Vagina (tissue), 2 donors: ENCODE measurements at places on chromosomes 12 and 14.

GRCh38 chr12:54421175-54421878 lies 2.3 kb upstream of the ITGA5 start:
- DNase-seq: no peak

DNA sequence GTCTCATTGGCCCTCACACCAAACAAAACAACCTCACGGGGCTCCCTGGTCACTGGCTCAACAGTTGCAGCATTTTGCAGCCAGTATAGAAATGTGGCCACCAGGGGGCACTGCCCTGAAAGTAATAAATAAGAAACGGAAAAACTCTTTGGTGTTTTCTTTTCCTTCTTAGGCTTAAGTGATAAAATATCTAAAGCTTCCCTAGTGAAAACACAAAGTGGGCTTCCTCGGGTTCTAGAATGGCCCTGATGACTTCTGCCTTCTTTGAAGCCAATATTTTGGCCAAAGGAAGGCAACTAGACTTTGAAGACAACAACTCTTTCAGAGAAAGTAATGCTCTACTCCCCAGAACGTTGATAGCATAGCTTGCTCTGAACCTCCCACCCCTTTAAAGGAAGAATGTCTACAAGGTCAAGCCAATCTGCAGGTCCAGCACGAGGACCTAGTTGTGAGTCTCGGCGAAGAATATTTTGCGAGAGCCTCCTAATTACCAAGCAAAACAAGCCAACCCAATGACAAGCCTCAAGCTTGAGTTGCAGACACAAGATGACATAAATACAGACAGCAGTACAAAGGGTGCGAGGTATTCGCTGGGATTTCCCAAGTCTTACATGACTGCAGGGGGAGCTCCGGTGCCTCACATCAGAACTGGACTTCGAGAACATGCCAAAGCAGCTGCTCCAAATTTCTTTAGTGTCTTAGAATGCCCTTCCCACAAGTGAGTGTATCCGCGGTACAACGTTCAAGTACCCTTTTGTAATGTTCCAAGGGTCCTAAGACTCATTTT lies 2.6 kb downstream of the ITPK1 start:
- DNase-seq: no peak

- no peak for DNase-seq
These were observed 305.3 kb upstream of the DDHD1 start for GRCh38 chr14:53458368-53458814.

GRCh38 chr14:25038044-25038668 lies 11.8 kb downstream of the STXBP6 start:
- DNase-seq: no peak

DNA sequence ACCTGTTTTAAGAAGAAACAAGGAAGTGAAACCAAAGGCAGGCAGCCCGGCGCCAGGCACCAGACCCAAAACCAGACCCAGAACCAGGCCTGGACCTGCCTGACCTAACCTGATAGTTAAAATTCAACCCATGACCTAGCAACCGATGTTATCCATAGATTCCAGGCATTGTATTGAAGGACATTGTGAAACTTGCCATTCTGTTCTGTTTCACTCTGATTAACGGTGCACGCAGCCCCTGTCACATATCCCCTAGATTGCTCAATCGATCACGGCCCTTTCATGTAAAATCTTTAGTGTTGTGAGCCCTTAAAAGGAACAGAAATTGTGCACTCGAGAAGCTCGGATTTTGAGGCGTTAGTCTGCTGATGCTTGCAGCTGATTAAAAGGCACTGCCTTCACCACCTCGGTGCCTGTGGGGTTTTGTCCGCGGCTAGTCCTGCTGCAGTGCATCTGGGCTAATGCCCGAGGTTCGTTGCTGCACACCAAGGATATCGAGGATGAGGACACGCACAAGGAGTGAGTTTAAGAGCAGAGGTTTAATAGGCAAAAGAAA lies 262.5 kb upstream of the TMEM132C start:
- no peak for DNase-seq

GRCh38 chr12:108609537-108610335 lies 11.9 kb upstream of the TMEM119 start:
- no peak for DNase-seq

GRCh38 chr14:53060046-53060445 lies 93.1 kb downstream of the DDHD1 start:
- DNase-seq: no peak

DNA sequence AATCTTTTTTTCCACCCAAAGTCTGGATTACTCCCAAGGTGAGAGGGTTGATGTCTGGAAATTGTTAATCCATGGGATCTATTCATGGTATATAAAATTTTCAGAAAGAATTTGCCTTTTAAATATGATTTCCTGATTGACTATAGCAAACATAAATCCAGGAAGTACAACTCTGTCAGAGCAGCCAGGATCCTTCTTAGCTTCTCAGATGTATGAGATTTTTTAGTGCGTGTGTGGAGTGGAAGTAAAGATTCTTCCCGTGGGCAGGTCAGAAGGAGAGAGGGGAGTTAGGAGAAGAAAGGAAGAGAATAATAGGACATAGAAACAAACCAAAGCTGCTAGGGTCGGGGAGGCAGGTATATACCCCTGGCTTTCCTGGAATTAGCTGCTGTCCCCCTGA lies 159.3 kb downstream of the FBXL14 start:
- DNase-seq: no peak

DNA sequence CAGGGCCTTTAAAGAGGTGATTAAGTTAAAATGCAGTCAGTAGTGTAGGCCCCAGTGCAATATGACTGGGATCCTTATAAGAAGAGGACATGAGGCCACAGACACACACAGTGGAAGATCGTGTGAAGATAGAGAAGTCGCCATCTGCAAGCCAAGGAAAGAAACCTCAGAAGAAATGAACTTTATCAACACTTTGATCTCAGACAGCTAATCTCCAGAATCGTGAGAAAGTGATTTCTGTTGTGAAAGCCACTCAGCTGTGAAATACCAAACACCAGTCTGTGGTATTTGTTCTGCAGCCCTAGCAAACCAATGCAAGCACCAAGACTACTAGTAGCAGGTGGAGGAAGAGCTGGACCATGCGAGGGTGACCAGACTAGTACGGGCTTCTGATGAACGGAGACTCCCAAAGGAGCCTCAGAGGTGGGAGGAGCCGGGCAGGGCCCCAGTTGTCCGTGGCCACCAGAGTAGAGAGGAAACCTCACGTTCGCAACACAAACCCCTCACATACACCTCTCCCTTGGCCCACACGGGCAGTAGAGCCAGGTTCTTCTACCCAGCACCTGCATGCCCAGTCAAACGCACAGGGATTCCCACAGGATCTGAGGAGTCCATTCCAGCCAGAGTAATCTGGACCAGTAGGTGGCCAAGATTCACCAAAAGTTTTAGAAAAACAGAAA lies 243.0 kb downstream of the TTC8 start:
- no peak for DNase-seq

- no peak for DNase-seq
These were observed 1.6 kb upstream of the MANSC4 start for GRCh38 chr12:27781680-27782079.

DNA sequence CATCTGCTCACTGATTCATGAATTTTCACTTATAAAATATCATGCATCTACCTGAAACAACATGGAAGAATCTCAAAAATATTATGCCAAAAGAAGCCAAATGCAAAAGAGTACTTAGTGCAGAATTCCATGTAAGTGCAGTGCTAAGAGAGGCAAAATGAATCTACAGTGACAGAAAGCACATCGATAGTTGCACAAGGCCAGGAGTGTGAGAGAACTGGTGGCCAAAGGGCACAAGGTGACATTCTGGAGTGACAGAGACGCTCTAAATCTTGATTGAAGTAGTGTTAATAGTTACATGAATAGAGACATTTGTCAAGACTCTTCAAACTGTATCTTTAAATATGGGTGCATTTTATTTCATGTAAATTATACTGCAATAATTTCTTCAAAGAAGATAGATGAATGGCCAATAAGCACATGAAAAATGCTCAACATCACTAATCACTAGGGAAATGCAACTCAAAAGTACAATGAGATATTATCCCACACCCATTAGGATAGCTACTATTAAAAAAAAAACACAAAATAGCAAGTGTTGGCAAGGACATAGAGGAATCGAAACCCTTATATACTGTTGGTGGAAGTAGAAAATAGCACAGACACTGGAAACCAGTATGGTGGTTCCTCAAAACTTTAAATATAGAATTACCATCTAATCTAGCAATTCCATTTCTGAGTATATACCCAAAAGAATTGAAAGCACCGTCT lies 71.7 kb upstream of the KICS2 start:
- DNase-seq: no peak

GRCh38 chr12:6563448-6564050 lies 4.5 kb downstream of the NOP2 start:
- DNase-seq: no peak

DNA sequence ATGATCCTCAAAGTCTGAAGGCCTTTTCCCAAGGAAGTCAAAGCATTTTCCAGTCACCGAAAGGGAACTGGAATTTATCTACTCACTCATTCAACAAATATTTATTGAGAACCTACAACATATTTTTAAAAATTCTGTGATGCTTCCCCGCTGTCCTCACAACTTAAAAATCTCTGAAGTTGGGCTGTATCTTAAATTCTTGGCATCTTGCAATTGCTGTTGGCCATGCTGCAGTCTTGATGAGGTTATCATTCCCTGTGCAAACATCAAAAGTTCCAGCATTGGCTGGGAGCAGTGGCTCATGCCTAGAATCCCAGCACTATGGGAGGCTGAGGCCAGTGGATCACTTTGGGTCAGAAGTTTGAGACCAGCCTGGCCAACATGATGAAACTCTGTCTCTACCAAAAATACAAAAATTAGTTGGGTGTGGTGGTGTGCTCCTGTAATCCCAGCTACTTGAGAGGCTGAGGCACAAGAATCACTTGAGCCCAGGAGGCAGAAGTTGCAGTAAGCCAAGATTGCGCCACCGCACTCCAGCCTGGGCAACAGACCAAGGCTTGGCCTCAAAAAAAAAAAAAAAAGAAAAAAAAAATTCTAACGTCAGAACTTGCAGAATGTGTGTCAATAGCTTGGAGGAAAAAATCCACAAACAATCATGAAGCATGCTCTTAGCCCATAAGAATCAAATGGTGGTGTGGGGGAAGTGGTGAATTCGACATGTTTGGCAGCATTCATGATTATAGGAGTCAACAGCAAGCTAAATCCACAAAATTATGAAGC lies 34.9 kb downstream of the CCDC177 start:
- no peak for DNase-seq

DNA sequence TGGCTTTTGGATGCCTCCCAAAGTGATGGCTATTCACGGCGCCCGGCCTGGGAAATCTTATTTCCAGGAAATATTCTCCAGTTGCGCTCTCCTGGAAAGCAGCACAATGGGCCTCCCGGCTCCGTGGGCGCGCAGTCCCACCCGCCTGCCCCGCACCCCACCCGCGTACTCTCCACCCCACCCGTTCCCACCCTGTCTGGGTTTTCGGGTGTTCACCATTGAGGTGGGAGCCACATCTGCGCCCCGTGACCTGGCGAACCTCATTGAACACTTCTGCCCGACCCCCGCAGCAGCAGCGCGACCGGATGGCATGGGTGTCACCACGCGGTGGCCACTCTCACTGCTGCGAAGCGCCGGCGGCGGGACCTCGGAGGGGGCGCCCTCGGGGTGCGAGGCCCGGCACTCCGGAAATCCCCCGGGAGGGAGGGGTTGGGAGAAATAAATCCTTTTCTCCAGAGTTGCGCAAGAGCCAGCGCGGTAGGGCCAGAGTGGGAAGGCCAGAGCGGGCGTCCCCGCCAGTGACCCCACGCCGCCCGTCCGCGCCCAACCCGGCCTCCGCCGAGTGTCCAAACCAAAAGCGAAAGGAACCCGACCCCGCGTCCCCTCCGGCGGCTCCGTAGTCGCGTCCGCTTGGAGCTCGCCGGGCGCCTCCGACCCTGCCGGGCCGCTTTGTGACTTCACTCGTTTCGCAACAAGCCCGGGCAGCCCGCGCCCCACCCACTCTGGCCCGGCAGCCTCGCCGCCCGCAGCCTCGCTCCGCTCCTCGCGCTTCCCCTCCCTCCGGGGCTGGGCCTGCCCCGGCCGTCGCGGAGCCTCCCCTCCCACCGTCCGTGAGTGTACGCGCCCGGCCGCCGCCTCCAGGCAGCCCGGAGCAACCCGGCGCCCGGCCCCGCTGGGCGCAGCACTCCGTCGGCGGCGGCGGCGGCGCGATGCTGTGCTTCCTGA lies at the start of gene DRAM1:
TSS of gene DRAM1 (plus strand) at position 720 of the 945 bp plus-strand sequence. CDS start at position 930, 210 bp downstream.
- peak; percentile 92 for DNase-seq

DNA sequence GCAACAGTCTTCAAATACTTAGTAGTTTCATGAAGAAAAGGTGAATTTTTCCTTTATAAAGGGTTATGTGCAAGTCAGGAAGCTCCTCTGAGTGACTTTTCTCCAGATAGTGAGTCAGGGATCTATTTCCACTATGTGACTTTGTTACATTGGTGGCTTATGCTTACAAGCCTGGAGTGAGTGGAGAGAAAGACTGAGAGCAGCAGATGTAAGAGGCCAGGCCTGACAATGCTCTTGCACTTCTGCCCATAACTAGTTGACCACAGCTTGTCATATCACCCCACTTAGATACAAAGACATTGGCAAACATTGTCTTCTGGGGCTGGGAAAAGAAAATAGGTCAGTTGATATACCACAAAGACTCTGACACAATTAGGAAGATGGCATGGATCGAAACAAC lies 236.5 kb downstream of the PDZRN4 start:
- no peak for DNase-seq

DNA sequence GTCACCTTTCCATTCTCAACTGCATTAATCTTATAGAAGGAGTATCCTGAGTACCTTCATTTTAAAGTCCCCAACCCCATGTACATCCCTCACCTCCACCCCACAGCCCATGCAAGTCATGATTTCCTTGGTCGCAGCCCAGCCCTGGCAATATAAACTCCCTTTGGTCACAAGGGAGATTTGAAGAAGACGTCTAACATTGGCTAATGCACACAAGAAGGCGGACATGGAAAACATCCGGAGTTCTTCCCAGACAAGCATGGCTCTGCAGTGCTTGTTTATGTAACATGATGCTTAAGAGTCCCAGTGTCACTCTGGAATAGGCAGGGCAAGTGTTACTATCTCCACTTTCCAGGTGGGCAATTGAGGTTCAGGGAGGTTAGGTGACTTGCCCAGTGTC lies 277.6 kb downstream of the DPF3 start:
- DNase-seq: peak; percentile 84

DNA sequence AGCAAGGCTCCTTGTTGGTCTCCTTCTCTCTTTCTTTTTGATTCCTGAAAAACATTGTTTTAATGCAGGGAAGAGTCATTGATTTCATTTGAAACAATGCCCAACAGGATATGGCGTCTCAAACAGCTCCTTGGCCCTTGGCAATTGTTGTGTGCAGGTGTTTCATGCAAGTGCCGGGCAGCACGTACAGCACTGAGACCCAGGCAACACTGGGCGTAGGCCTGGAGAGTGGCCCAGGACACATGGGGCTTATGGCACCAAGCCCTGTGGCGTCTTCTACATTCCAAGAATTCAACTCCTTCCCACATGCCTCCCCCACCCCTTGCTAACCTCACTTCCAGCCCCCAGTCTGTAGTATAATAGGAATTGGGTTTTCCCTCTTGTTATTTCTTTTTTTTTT lies 230.4 kb downstream of the SPTSSA start:
- no peak for DNase-seq

GRCh38 chr14:39372656-39373055 lies 59.6 kb downstream of the FBXO33 start:
- no peak for DNase-seq

GRCh38 chr12:51971679-51972421 lies 20.4 kb downstream of the ACVR1B start:
- DNase-seq: no peak
